ENCODE measurements at places on chromosomes 3 and 15.

DNA sequence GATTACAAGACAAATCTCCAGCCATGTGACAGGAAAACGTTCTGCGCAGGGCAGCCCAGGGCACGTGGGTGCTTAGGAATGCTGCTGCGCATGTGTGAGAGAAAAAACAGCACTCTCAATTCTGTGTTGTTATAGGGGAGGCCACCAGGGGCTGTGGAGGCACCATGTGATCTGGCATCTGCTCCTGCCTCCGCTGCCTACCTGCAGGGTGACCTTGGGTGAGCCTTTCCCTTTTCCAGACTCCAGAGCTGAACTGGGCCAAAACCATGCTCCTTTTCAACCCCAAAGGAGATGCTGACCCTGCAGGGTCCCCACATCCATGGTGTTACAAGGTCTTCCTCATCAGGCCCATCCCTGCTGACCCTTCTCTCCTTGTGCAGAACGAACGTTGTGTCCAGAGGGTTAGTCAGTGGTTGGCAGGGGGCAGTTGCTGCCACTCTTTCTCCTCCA, 81.5 kb upstream of the RASGRF1 start:
- peak; percentile 48 for DNase-seq

GRCh38 chr3:160577093-160577492, 11.7 kb upstream of the KPNA4 start:
- DNase-seq, result no peak

- DNase-seq, result peak; percentile 10
Observed at GRCh38 chr15:27527490-27528067, 556.6 kb downstream of the GABRG3 start.

DNA sequence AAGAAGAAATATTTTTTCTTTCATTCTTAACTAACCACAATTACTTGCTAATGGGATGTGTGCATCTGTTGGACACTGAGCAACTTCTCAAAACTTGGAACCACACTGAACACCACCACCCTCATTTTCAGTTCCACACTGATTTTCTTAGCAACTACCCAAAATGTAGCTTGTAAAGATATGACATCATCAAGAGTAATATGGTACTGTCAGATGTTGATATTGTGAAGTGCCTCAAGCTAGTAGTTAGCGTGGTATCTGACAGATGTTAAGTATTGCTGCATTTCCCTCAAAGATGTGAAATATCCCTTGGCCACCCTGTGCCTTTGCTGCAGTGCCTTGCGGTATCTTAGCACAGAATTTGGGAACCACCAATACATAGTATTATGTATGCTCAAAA, 9.3 kb downstream of the RFTN1 start:
- DNase-seq, result no peak

DNA sequence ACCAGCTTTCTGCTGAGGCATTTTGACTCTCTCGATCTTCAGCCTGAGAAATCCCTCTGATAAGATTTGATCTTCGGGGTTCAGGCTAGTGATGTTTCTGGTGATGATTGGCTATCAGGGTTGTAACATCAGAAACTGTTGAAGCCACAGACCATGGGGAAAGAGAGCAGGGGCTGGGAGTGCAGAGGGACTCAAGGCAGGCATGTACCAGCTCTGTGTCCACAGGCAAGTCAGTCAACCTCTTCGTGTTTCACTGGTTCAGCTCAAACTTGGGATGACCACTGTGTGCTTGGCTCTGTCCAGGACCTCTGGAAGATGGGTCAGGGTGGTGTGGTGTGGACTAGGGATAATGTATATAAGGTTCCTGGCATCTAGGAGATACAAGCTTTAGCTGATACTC, 116.5 kb downstream of the EEFSEC start:
- DNase-seq, result no peak

GRCh38 chr3:16140116-16140893, 34.2 kb upstream of the GALNT15 start:
- DNase-seq, result no peak

DNA sequence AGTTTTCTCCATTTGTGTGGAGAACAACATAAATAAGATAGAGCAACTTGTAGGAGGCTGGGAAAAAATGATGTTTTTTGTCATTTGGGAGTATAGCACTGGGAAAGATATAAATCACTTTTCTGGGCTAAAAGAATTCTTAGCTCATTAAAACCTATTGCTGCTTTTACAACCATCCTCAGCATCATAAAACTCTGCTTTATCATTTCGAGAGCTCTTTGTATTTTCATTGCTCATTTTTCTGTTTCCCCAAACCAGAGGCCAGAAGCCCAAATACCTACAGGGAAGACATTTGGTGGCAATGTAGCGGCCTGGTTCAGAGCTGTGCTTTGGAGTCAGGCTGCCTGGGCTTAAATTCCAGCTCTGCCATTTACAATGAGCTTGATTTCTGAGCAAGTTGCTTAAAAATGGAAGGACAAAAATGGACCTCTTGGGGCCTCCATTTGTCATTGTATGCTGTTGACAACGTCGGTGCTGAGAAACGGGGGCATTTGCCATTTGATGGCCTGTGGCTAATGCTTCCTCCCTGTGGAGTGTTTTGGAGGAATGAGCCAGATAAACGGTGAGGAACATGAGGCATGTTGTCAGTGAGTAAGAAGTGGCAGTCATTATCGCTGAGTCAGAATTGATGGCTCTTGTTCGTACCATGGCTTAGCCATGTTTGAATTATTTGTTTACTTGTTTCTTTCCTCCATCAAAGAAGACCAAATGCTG, 260.0 kb downstream of the EBLN2 start:
- DNase-seq, result no peak

GRCh38 chr15:69610277-69610676, 157.7 kb downstream of the RPLP1 start:
- no peak for DNase-seq

GRCh38 chr3:124774327-124774718, 44.1 kb downstream of the UMPS start:
- no peak for DNase-seq

GRCh38 chr15:68984586-68984985, 29.9 kb upstream of the NOX5 start:
- no peak for DNase-seq

DNA sequence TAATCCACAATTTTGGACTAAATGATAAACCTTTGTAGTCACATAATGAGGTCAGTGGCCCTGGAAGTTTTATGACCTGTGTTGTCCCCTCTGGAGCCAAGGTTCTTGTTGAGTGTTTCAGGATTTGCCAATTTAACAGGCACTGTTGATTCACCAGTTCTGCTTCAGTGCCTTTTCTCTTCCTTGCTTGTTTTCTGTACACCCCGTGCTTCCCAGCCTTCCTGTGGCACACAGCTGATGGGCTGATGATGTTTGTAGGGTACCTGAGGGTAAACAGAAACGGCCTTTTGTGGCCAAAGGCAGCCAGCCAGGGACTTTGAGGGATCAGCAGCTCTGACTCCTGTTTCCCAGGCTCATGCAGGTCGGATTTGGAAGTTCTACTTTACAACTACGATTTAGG, 13.3 kb downstream of the GYG1 start:
- no peak for DNase-seq

GRCh38 chr15:58556028-58556361, 124.2 kb downstream of the LIPC start:
- no peak for DNase-seq

GRCh38 chr15:88428805-88429605, 38.2 kb downstream of the MRPL46 start:
- no peak for DNase-seq

- no peak for DNase-seq
Observed at GRCh38 chr3:9780458-9780812, 10.7 kb upstream of the CAMK1 start.

- no peak for DNase-seq
Observed at GRCh38 chr3:70486414-70487017, 174.1 kb upstream of the MDFIC2 start.

GRCh38 chr3:127208483-127209100, 15.7 kb downstream of the PRR23E start:
- no peak for DNase-seq

DNA sequence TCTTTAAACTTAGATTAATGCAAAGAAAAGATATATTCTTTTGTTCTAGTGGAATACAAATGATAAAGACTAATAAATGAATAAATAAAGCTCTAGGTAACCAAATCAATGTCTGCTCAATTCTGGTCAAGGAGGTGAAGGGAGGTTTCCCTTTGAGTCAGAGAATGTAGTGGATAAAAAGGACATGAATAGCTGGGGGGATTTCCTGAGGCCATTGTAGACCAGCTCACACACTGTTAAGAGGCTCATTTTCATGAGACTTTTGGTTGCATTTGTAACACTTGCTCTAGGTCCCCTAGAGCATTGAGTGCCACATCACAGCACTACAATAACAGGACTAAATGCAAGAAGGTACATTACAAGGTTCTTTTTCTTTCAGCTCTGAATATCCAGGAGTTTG, 170.7 kb downstream of the TIGIT start:
- DNase-seq, result no peak

DNA sequence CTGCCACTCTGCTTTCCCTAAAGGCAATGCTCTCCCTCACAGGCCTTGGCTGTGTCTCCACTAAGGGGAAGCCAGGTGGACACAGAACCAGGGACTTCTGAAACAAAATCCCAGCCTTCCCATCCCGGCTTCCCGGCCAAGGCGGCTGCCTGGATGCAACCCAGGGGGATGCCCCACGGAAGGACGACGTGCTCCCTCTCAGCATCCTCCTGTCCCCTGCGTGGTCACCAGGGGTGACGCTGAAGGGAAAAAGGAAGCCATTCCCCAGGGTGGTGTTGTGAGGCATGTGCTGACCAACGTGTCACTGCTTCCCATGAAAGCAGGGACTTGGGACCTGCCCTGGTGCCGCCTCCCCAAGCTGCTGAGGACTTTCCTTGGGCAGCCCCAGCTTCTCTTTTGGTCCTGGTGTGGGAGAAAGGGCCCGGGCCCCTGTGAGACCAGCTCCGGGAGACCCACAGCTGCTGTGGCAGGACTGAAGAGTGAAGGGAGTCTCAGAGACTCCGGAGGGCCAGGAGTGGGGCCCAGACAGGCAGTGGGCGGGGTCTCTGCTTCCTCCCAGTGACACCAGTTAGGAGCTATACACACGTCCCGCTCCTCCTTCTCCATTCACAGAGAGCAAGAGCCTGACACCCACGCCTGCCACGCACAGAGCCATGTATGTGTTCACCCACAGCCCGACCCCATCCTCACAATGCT, 139.2 kb downstream of the NUP210 start:
- DNase-seq, result no peak

DNA sequence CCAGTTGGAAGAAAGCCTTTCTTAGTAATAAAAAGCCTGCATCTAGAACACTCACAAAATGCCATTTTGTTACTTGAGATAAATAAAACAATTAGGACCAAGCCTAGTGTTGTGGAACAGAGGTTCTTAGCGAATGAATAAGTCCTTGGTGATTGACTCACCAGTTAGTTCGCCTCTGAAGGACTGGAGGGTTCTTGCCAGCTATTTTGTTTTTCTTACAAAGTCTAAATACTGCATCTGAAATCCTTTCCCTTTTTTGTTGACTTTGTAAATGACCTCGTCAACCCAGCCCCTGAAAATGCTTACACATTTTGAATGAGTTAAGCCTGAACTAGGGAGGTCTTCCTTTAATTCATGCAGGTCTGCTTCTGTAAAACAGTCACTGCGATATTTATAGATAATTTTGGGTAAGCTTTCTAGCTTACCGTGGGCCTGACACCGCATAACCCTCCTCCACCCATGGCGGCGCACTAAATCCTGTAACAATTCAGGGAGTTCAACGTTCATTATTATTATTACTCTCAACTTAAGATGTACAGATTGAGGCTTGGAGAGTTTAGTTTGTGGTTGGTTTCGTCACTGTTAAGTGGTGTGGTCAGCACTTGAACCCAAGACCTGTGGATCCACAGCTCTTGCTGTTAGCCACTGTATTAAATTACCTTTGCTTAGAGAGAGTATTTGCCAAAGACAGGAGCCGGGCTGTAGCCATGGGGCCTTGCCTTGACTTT, 45.0 kb upstream of the SACM1L start:
- DNase-seq, result no peak

- DNase-seq, result peak; percentile 37
Observed at GRCh38 chr15:97316362-97316761, 644.1 kb upstream of the ARRDC4 start.

DNA sequence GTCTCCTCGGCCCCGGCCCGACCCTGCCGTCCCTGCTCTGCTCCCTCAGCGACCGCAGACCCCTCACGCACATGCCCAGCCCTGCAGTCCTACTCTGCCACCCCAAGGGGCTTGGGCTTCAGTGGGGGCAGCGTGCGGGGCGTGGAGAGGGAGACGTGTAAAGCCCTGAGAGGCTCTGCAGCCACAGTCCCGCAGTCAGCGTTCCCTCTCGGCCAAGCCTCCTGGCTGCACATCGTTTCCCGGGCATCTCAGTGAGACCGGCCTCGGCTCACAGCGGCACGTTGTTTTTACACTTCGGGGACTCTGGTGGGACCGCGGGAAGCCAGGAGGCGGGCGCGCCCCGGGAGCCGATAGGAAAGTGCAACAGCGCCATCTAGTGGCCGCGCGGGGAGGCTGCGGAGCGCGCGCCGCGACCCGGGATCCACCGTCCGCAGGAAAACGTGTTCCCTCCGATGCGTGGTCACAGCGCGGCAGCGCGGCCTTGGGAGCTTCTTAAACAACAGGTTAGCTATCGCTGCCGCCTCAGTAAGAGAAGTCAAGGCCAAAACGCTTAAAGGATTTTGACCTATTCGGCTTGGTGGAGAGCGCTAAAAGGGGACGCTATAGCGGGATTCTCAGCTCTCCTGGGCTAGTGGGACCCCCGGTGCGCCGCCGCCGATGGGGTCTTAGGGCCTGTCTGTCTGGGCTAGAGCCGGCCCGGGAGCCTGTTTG, 226.8 kb upstream of the IGF1R start:
- peak; percentile 92 for DNase-seq

DNA sequence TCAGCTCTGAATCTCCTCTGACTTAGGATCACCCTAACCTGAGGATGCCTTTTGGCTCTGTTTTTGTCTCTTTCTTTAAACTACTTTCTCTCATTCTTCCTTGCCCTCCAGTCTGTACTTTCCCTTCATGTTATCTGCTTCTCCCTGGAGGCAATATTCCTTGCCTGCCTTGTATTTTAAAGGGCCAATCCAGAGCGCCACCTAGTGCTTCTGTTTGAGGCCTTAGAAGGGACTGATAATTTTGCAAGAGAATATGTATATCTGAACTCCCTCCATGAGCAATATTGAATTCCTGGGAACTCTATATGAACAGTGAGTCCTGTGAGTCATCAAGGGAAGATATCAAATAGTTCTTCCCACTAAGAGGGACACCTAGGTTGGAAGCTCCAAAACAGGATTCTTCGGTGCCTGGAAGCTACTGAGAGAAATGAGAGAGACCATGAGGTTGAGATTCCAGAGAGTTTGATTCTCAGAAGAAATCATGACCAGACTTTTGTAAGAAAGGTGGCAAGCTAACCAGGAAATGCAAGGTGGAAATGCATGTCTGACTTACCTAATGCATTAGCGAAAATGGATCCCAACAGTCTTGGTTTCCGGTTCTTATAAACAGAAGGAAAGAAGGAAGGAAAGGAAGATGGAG, 203.8 kb upstream of the CD96 start:
- peak; percentile 39 for DNase-seq

GRCh38 chr3:13300546-13301285, 119.4 kb downstream of the NUP210 start:
- DNase-seq, result no peak

- DNase-seq, result no peak
Observed at GRCh38 chr3:98148751-98149150, 1.5 kb downstream of the OR5H14 start.

GRCh38 chr3:66198437-66199088, 22.2 kb upstream of the SLC25A26 start:
- no peak for DNase-seq
